Activated naive CD4-positive, alpha-beta T cell treated with anti-CD3 and anti-CD28 coated beads for 36 hours (primary cell): ENCODE measurements at places on chromosomes 16 and 17.

DNA sequence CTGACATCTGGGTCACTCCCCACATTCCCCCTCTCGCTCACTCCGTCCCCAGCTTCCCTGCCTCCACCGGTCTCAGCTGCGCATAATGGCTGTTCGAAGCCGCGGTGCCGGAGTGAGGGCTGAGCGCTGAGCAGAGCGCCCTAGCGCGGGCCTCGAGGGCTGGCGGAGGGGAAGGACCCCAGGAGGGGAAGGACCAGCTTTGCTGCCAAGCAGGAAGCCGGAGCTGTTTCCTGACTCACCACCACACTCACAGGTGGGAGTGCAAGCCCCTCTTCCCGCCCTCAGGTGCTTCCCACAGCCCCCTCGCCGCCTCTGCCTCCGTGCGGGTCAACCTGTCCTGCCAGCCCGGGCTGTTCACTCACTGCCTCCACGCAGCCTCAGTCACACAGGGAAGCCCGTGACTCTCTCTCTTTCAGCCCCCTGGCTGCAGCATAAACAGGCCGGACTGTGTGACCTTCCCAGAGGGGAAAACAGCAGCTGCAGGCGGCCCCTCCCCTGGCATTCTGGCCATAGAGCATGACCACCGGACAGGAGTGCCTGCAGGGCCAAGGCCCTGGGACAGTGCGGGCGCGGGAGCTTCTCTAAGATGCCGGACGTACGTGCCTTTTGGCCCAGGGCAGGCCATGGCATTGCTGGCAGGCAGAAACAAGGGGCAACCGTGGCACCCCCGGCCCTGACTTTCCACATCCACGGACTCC, 23.7 kb downstream of the SLC43A2 start:
- no peak for DNase-seq

DNA sequence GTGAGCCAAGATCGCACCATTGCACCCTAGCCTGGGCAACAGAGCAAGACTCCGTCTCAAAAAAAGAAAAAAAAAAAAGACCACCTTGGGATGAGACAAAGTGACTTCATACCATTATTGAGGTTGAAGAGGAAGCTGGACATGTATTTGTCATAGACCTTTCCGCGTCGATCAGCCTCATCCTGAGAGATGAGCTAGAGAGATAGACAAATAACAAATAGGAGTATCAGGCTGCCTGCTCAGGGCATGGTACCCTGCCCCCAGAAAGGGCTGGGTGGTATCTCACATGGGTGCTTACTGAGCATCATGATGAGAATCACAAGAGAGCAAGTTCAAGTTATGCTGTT, 22.1 kb downstream of the CNTNAP1 start:
- no peak for DNase-seq

DNA sequence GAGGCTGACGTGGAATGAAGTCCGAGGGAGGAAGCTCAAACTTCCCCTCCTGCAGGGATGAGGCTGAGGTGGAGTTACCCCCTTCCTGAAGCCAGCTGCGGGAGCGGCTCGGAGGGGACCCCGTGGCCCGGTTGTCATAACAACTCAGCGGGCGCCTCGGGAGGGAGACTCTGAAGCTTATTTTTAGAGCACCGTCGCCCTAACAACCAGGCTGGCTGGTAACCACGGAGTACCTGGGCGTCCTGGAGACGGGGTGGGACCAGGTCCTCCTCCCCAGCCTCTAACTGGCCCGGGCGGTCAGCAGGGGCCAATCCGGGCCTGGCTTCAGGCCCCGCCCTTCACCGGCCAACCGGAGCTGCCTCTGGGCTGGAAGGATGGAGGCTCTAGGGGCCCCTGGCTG, 27.7 kb downstream of the NECAB2 start:
- DNase-seq, result no peak

DNA sequence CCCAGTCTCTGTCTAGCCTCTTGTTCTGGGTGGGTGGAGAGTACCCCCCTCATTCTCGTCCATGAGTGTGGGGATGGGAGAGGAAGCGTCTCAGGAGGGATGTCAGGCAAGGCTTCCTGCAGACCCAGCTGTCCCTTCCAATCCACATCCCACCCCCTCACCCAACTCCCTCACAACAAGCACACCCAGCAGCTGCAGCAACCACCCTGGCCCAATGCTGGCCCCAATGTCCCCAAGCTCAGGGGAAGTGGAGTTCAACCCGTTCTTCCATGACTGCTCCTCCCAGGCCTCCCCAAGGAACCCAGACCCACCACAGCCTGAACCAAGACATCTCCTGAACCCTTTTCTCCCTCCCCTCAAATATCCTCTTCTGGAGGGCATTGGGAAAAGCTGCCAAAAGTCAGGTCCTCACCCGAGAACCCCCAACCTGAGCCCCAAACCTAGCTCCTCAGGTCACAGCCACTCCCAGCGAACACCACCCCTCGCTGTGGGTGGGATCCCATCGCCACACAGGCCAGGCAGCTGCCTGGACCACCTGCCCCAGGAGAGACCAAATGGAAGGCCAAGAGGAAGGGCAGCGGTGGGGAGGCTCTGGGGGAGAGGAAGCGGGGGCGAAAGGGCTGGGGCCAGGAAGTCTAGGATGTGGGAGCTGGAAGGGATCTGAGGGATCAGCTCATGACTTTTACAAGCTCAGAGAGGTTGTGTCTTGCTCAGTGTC, 47.6 kb downstream of the FZD2 start:
- DNase-seq, result no peak

DNA sequence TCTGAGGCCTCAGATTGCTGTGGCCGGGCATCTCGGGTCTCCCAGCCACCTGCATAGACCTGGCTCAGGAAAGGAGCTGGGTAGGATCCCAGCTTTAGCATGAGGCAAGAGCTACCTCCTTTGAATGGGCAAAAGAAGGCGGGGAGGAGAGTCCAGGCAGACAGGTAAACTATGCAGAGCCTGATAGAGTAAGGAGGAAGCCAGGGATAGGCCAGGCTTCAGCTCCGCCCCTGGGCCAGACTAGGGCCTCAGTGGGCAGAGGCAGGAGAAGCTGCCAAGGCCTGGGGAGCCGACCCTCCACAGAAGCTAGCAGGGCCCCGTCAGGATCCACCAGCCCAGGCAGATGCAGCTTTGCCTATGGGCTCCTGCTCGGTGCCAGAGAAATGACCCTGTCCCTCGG, 22.6 kb upstream of the UBE2G1 start:
- DNase-seq, result no peak

- no peak for DNase-seq
Measured at GRCh38 chr16:80896776-80897175, 92.4 kb upstream of the CDYL2 start.

GRCh38 chr16:72996291-72997062, 51.5 kb downstream of the ZFHX3 start:
- no peak for DNase-seq

- no peak for DNase-seq
Measured at GRCh38 chr17:7080456-7081041, 498 bp upstream of the CLEC10A start.

- DNase-seq, result no peak
Measured at GRCh38 chr17:32854207-32854606, 22.7 kb downstream of the MYO1D start.

DNA sequence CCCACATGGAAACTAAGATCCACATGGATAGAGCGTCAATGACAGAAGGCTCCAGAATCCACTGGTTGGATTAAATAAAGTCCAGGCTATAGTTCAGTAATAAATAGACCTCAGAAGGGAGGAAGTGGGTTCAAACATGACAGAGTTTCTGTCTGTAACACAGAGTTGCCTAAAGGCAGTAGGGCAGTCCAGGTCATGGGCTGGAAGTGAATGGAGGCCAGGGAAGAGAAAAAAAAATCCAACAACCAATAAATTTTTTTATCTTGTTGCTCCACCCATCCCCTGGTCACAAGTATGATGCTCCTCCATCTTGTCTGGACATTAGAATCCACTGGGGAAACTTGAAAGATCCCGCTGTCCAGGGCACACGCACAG, 92.4 kb downstream of the RGS9 start:
- DNase-seq, result no peak

GRCh38 chr17:32546031-32546444, 59.2 kb downstream of the CDK5R1 start:
- no peak for DNase-seq

DNA sequence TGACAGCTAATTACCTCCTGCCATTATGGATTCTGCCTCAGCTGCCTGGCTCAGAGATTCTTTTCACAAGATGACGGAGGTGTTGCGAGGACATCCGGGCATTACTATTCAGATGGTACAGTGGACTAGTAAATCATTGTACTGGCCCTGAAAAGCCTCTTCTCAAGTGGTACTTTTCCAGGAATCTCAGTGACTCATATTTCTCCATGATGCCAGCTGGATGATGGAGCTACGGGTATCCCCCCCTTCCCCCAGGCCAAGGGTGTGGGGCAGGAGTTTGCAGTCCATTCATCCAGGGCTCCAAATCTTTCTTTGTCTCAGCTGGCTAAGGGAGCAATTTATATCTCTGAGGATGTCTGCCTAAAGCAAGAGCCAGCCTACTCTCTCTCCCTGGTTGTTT, 107.7 kb upstream of the GPR139 start:
- no peak for DNase-seq
